ENCODE measurements at places on chromosomes 1 and 21.
A peak's percentile ranks its signal among the peaks of the same experiment; 100 is the strongest.

GRCh38 chr1:155499953-155500639 is 62.5 kb downstream of the ASH1L start:
- no peak overlapping the region for H3K4me3 ChIP-seq
- H3K27ac ChIP-seq = no peak overlapping the region
- no peak for DNase-seq
- H3K27me3 ChIP-seq = no peaks in the 10 kb centered on the region
- H3K36me3 ChIP-seq = no peaks in the 10 kb centered on the region
- no peaks in the 10 kb centered on the region for H3K4me1 ChIP-seq

DNA sequence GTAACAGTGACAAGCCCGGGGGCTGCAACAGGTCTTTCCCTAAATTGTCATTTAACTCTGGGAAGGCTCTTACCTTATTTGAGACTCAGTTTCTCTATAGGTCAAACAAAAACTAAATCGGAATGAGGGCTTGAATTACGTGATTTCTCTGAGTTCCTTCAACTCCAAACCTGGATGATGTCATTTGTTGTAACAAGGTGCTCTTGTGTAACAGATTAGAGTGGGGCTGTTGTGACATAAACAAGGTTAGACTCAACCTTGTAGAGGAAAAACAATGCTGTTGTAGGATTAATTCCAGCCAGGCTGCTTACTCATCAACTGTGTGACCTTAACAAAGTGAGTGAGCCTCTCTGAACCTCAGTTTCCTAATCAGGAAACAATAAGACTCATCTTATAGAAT is 74.4 kb downstream of the SUSD4 start:
- H3K27ac ChIP-seq = no peak overlapping the region
- no peaks in the 10 kb centered on the region for H3K36me3 ChIP-seq
- H3K4me1 ChIP-seq = no peaks in the 10 kb centered on the region
- H3K4me3 ChIP-seq = no peak overlapping the region
- no peaks in the 10 kb centered on the region for H3K27me3 ChIP-seq
- no peak for DNase-seq

DNA sequence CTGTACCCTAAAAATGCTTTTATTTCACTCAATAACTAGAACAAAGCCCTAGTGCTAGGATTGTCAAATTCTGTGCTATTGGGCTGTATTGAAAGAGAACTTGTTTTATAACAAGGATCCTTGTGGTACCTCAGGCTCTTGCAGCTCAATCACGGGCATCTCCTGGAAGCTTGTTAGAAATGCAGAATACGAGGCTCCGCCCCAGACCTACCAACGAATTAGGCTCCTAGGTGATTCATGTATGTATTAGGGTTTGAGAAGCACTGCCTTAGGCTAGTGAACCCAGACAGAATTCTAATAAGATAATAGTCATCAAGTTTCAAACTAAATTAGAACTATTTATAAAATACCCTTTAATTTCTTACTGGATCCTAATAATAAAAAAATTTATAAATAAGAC is 45.6 kb downstream of the ZZZ3 start:
- peaks cover 9% of the 10 kb centered on the region for H3K36me3 ChIP-seq
- H3K27me3 ChIP-seq = no peaks in the 10 kb centered on the region

- no peak overlapping the region for H3K27ac ChIP-seq
- H3K4me1 ChIP-seq = no peaks in the 10 kb centered on the region
- DNase-seq = peak; percentile 58
- no peaks in the 10 kb centered on the region for H3K27me3 ChIP-seq
These were observed 207.6 kb upstream of the NFIA start for GRCh38 chr1:60874718-60875117.

DNA sequence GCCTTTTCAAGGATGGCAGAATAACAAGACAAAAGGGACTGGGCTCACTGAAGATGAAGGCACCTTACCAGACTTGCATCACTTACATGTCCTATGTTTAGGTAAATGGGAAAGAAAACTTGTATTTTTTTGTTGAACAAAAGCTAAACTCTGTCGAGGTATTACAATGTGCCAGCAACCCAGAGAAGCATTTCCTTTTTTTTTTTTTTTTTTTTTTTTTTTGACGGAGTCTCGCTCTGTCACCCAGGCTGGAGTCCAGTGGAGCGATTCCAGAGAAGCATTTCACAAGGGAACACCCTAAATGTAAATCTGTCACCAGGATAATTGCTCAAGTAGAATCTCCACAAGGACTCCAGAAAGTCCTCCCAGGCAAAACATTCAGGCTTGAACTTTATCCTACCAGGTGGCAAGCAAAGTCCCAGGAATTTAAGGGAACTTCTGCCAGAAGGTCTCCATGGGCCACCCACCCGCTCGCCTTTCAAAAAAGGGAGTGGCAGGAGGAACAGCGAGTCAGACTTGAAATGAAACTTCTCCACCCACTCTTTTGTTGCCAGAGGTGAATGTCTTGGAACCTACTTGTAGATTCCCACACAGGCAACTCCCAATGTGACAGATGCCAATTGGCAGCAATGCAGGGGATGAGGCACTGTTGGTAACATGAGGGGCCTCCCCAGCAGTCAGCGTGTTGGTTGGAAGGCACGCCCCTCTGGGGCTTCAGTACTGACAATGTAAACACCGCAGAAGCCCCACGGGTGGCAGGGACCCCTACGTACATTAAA is 125.0 kb downstream of the TIAM1 start:
- no peak for DNase-seq
- no peaks in the 10 kb centered on the region for H3K4me1 ChIP-seq
- no peak overlapping the region for H3K27ac ChIP-seq
- no peak overlapping the region for H3K4me3 ChIP-seq
- H3K36me3 ChIP-seq = no peaks in the 10 kb centered on the region
- no peaks in the 10 kb centered on the region for H3K27me3 ChIP-seq

GRCh38 chr1:46133181-46133658 is 791 bp upstream of the PIK3R3 start:
- peak overlapping the region; percentile 94 for H3K27ac ChIP-seq
- DNase-seq = no peak
- H3K4me3 ChIP-seq = peak overlapping the region; percentile 44

DNA sequence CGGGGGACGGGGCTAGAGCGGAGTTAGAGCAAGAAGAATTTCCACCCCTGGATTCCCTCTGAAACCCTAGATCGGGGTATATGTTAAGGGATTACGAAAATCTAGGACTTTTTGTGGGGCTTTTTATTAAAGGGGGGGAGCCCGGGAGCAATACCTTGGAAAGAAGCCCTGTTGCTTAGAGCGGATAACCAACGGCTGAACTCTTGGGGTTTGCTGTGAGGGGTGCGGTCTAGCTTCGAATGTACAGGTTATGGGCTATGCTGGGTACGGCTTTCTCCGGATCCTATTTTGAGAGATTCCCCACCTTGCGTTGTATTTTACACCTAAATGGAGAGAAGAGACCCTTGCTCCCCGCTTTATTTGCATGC is 626 bp downstream of the DYRK3 start:
- no peak for DNase-seq
- no peak overlapping the region for H3K27ac ChIP-seq
- no peaks in the 10 kb centered on the region for H3K36me3 ChIP-seq
- peak overlapping the region; percentile 56 for H3K4me3 ChIP-seq
- H3K27me3 ChIP-seq = no peaks in the 10 kb centered on the region

DNA sequence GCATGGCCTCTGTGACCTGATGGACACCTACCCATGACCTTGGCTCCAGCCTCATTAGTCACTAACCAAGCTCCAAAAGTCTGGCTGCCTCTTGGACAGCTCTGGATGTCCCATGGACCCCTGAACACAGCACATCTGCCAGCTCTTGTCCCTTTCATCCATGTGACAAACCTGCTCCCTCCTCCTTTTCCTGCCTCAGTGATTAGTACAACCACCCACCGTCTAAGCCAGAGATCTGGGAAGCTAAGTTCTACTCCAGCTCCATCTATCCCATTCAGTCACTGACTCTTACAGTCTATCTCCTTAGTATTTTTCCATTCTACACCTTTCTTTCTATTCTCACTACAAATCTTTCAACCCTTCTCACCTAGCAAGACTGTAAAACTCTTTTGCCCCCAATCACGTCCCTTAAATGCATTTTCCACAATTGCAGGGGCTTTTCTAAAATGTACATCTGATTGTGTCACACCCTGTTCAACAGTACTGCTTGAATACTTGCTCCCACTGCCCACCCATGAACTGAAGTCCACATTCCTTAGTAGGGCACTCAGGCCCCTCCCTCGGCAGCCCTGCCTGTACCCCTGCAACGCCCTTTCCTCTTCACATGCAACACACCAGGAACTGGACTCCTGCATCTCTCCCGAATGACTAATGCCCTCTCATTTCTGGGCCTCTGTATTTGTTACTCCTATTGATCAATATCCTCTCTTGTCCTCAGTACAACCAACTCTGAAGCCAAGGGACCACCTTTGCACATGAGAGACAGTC is 7.2 kb downstream of the GPN2 start:
- no peak for DNase-seq
- H3K4me1 ChIP-seq = no peaks in the 10 kb centered on the region
- no peak overlapping the region for H3K27ac ChIP-seq
- H3K4me3 ChIP-seq = no peak overlapping the region
- peaks cover 19% of the 10 kb centered on the region for H3K36me3 ChIP-seq

Measured in aorta (tissue), 5 donors.